ENCODE measurements at places on chromosomes 5 and 9.

GRCh38 chr9:105114964-105115728 lies 129.3 kb upstream of the SLC44A1 start:
- no peak for DNase-seq

DNA sequence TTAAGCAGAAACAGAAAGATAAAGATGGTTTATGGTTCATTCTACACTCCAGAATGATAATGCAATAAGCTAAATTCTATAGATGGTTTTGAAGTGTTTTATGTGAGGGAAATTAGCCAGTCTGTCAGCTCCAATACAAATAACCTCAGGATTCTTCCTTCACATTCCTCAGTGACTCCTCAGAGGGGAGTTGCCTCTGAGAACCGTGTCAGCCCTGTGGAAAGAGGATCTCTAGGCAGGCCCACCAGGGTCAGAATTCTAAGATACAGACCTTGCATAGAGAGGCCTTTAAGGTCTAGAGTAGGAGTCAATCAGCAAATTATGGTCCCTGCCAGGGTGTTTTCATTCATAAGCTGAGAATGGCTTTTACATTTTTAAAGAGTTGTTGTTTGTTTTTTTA lies 26.6 kb downstream of the RUSC2 start:
- DNase-seq: no peak

DNA sequence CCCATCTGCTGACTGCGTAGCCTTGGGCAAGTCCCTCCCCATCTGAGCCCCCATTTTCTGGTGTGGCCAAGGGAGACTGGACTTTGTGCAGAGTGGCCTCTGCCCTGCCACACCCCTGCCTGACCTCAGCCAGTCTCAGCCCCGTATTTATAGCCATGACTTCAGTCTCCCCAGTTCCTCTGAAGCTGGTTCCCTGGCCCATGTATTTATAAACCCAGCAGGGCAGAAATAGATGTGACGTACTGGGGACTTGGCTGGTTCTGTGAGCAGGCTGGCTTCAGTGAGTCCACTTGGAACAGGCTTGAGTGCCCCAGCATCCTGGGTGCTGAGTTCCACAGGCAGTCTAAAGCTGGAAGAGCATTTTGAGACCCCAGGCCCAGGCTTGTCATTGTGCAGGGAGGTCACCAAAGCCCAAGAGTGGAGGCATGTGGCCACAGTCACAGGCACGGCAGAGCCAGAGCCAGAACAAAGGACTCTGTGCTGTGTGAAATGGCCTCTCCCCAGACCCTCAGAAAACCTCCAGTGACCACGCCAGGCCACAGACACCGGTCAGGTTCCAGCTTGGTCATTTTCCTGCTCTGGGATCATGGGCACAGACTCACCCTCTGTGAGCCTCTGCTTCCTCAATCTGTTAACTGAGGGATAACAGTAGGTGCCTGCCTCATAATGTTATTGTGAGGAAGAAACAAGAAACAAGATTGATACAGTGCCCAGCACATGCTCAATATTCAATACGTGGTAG lies 30.4 kb upstream of the SYNPO start:
- DNase-seq: peak; percentile 28

GRCh38 chr5:16456103-16456832 lies 9.3 kb downstream of the ZNF622 start:
- DNase-seq: no peak

- DNase-seq: no peak
These were observed 8.3 kb downstream of the HSD17B3 start for GRCh38 chr9:96293498-96294158.

GRCh38 chr5:131679911-131680310 lies 44.9 kb upstream of the RAPGEF6 start:
- no peak for DNase-seq

DNA sequence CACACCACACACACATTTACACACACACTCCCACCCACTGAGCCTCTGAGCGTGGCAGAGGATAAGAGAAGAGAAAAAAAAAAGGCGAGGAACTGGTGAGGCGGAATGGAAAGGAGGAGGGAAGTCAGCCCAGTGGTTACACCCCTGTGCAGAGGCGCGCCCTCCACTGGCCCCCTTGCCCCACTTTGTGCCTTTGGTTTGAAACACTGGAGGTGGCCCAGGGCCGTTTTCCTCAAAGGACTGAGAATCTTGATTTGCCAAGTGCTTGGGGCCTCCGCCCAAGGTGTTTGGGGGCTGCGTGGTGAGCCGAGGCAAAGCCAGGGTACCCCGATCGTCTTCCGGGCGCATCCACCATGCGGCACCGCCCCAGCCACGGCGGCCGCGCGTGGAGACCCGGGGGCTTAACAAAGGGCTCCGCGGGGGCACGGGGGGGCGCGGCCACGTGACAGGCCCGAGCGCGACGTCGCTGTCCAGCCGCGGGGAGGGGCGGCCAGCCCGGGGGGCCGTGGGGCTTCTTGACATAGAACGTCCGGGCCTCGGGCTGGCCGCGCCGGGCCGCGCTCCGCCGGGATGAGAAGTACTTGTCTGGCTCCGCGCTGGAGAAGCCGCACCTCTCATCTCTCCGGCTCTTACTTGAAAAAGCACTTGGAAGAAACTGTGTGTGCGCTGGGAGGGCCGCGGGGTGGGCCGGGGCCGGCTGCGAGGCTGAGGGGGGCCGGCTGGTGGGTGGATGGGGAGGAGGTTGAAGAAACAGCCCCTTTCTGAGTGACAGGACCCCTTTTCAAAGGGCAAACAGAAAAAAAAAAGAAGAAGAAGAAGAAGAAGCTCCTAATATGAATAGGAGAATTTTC lies 21.0 kb downstream of the NR2F1 start:
- no peak for DNase-seq

- no peak for DNase-seq
These were observed 24.0 kb upstream of the SRFBP1 start for GRCh38 chr5:121937762-121938161.

Data from cerebellar nuclear complex (tissue), 1 donor.